ENCODE measurements at places on chromosomes 5 and 9.

- no peak for DNase-seq
Observed at GRCh38 chr5:142280066-142281007, 44.5 kb downstream of the SPRY4 start.

DNA sequence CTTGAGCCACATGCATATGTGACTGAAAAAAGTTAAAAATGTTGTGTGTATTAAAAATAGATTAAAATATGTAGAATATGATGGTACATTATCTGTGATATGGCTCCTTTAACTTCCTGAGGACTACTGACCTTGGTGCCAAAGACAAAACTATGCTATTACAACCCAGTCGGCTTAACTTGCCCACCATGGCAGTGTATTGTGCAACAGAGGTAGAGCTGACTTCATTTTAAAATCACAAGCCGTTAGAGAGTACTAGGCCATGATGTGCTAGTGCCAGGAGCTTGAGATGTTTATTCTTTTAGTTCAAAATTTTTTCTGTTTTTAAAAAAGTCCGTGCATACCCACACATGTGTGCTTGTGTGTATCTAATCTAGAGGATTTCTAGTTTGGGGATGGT, 46.3 kb downstream of the NAA35 start:
- DNase-seq: no peak

DNA sequence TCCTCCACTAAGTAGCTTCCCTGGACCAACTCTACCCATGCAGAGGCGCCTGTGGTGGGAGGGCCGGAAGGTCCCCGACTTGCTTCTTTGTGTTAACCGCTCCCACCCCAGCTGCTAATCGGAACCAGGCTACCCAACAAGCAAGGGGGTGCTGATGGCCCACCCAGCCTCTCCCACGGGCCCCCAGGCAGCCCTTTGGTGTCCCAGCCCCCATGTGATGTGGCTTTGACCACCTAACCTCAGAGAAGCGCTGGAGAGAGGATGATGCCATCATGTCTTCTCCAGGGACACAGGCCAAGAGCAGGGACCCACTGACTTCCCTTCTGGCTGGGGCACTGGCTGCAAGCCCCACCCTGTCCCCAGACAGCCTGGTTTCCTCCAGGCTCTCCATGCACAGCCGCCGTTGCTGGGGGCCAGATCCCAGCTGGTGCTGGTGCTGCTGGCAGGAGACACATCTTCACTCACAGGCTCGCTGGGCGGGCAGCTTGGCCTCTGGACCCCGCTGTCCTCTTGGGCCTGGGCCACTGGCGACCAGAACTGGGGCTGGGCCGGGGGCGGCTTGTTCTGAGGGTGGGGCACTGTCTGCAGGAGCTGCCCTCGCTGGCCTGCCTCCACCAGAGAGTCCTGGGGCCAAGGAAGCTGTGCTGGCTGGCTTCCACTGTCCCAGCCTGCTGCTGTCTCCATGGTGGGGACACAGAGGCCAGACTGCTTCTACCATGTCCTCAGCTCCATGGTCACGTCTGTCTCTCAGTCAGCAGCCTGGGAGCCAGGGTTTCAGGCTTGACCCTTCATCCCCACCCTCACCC, 27.8 kb downstream of the LAMC3 start:
- no peak for DNase-seq

DNA sequence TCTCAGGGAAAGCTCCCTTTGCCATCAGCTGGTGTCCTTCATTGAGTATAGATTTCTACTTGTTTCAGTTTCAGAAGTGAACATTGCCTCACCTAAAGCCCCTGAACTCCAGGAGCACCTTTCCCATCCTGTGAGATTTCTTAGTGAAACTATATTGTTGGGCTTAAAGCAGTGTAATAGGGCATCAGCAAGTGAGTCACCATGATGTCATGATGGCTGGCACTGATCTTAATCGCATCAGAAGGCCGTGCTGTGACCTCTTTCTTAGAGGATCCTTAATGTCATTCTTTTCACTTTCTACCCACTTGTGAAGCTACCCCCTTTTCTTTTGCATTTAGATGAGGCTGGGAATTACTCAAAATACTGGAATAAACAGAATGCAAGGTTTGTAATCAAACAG, 401.3 kb downstream of the MTRR start:
- DNase-seq: no peak

DNA sequence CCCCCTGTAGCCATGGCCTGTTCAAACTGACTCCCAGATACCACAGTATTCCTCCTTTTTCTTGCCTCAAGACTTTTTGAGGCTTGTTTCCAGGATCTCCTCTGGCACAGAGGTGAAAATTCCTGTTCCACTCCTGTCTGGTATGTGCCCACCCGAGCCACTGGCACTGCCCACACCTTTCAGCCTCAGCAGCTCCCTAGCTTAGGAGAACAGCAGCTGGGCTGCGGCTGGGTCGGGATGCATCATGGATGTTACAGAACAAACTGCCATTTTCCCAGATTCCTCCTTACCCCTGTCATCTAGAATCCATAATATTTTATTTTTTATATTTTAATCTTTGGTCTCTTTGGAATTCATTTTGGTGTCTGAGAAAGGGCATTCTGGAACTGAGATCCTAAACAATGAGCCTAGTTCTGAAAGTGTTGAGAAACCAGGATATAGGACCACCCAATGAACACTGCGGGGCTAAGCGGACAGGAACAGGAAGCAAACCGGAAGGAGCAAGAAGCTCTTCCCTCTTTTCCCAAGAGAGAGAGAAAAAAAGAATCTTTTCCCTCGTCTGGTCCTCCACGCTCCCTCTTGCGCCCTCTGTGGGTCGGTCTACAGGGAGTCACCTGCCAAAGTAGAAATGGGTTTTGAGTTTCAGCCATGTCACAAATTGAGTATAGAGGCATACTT, 12.5 kb downstream of the OR2S2 start:
- DNase-seq: peak; percentile 71

- no peak for DNase-seq
Observed at GRCh38 chr9:37995961-37996818, 72.8 kb downstream of the SHB start.

- DNase-seq: no peak
Observed at GRCh38 chr5:36111238-36111637, 40.4 kb downstream of the LMBRD2 start.

GRCh38 chr9:38176251-38176650, 107.2 kb upstream of the SHB start:
- no peak for DNase-seq

GRCh38 chr5:74009502-74009901, 383.5 kb downstream of the ARHGEF28 start:
- no peak for DNase-seq

DNA sequence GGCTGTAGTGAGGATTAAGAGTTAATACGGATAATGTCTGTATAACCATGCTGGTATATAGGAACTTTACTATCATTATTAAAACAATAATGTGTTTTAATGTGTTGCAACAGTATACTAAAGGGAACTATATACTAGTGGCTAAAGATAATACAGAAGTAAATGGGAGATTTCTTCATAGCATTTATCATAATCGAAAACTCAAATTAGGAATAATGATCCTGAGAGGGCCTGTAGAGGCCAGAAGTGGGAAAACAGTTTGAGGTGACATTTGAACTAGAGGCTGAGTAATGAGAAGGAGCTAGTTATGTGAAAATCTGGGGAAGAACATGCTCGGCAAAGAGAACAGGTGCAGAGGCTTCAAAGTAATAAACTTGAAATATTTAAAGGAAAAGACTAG, 2.9 kb downstream of the TCERG1 start:
- DNase-seq: no peak

DNA sequence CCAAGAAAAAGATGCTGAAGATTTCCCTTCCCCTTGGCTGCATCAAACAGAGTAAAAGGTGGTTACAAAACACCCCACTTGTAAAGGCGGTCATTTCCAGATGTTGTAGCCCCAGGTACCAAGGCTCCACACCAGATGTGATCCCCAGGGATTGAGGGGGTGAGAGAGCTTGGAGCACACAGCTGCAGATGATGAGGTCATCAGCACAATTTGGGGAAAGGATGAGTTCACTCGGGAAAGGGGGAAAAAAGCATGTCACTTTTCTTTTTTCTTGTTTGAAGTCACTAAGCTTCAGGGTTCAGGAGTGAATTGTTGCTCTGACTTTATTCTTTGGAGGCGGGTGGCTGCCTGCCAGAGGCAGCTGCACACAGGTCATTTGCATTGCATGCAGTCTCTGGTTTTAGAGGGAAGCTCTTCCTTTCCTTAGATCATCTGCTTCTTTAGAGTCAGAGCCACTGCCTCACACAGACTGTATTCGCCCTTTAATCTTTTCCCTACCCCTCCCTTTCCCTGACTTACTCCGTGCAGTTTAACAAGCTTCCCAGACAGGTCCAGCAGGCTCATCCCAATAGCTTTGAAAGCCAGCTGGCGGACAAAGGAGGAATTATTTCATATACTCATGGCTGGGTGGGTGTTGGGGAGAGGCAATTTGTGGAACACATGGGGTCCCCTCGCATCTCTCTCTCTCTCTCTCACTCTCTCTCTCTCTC, 409.3 kb upstream of the SLC24A2 start:
- no peak for DNase-seq

GRCh38 chr9:91948101-91948596, 1.9 kb downstream of the ROR2 start:
- DNase-seq: no peak

GRCh38 chr5:55600086-55600485, 65.3 kb upstream of the PLPP1 start:
- no peak for DNase-seq

DNA sequence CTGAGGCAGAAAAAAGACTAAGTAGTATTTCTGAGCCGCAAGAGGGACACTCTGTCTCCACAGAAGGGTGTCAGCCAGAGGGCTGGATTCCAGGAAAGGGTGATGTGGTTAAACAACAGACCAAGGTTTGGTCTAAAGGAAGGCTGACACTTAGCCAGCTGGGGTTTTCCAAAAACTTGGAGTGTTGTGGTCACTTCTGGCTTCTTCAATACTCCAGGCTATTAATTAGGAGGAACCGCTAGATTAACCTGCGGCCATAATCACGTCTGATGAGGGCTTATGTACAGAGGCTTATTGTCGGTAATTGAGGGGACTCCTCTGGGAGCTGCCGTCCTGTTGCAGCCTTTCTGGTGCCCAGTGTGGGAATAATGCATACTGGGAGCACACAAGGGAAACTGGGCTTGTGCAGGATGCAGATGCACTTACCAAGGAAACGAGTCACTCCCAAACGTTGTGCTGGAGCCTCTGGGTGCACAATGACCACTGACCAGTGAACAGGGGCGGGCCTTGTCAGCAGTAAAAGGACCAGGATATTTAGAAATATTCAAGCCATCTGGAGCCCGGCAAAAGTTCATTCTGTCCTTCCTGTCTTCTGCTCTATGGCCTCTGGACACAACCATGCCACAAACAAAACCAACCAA, 70.2 kb upstream of the TUT7 start:
- no peak for DNase-seq

- no peak for DNase-seq
Observed at GRCh38 chr9:96071076-96071814, 195.8 kb downstream of the ERCC6L2 start.

All from NCI-H1930 (cell line).